ENCODE measurements at places on chromosomes 13 and 19.

DNA sequence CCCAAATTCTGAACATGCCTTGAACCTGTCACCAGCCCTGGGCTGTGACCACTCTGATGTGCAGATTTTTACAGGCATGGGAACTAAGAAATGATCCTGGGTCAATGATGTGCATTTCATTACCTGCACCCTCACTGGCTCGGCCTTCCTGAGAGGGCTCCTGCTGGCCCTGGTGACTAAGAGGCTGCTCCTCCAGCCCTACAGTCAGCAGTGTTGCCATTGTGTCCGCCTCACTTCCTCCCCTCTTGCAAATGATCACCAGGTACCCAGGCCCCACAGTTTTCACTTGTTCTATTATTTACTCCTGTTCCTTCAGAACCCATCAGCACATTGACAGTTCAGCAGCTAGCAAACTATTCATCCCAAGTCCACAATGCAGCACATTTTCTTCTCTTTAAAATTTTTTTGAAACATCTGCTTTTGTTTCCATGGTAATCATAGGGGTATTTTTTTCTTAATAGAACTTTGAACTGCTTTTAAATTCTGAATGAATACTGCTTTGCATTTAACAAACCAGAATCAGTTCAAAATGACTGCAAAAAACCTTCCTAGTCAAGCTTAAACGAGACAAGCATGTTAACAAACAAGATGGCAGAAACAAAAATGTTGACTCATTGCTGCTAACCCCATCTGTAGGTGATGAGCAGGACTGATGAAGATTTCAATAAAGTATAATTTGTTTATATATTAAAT lies 29.3 kb downstream of the STARD13 start:
- no peak for DNase-seq

DNA sequence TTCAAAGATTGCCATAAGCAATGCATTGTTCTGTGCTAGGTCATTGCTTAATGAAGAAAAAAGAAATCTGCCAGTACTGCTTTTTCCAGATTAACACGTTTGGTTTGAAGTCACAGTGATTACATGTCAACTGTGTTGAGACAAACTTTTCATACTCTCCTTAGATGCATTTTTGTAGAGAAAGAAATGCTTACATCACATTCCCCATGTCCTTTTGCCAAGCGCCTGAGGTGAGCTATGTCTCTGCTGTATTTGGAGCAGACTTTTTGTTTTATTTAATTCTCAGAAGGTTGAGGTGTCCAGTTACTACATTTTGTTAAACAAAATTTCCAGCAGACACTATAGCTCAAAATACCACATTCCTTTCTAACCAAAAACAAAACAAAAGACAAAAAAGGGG lies 16.2 kb downstream of the LACC1 start:
- DNase-seq = no peak

DNA sequence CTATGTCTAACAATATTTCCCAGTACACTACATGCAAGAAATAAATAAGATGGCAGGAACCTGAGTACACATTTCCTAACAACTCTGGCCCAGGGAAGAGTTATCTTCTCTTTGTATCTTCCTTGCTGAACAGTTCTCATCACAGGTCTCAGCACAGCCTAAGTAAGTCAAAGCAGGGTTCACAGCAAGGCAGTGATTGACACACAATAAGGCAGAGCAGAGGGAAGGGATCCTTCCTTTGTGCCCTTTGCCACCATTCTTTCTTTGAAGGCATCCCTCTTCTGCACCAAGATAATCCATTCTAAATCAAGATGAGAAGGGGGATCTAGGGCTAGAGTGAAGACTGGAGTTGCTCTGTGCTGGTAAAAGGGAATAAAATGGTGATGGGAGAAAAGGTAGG lies 73.4 kb upstream of the TRPC4 start:
- DNase-seq = no peak

DNA sequence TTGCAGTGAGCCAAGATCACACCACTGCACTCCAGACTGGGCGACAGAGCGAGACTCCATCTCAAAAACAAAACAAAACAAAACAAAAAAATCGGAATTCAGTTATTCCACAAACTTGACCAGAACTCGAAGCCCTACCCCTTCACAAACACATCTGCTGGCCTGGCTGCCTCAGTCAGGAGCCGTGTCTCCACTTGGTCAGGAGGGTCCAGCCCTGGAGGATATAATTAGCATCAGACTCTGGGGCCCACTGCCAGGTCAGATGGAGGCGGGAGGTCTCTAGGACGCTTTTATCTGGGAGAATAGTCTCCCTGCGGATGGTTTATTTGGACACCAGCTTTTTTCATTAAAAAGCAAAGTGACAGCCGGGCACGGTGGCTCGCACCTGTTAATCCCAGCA lies 8.0 kb downstream of the ELL start:
- DNase-seq = no peak

DNA sequence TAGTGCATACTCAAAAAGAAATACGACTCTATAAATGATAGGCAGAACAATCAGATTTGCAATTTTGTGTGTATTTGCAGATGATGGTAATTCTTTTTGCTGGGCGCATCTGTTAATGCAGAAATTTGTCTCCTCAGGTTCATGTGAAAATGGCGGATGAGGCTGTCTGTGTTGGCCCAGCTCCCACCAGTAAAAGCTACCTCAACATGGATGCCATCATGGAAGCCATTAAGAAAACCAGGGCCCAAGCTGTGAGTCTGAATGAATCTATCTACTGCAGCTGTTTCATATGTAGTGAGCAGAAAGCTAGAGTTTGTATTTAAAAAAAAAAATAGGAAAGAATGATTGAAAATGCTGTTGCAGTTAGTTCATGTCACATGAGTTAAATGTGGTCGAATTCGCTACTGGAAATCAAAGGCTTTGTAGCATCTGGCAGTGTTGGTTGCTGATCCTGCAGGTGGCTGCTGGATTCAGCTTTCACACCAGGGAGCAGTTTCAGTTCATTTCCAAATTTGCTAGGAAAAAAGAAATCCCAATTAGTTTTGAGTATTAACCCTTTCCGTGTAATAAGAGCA lies 66.0 kb downstream of the PCCA start:
- DNase-seq = no peak

GRCh38 chr19:9531933-9532332 lies 6.5 kb downstream of the ZNF426 start:
- no peak for DNase-seq

DNA sequence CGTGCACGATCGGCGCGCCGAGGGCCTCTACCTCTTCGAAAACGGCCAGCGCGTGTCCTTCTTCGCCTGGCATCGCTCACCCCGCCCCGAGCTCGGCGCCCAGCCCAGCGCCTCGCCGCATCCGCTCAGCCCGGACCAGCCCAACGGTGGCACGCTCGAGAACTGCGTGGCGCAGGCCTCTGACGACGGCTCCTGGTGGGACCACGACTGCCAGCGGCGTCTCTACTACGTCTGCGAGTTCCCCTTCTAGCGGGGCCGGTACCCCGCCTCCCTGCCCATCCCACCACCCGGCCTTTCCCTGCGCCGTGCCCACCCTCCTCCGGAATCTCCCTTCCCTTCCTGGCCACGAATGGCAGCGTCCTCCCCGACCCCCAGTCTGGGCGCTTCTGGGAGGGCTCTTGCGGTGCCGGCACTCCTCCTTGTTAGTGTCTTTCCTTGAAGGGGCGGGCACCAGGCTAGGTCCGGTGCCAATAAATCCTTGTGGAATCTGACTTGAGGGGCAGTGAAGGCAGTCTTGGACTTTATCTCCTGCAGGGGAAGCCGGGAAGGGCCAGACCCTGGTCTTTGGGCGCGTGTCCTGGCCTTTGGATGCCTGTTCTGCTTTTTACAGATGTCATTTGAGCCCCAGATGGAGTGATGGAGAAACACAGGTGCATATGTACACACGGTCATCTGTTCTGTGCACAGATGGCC lies 2.2 kb downstream of the CLEC11A start:
- DNase-seq = no peak

All from NCI-H510A (cell line).